ENCODE measurements at places on chromosomes 2 and 18.

- no peak for DNase-seq
These were observed 232.9 kb upstream of the ID2 start for GRCh38 chr2:8448824-8449556.

GRCh38 chr2:46377101-46377581, 79.9 kb downstream of the EPAS1 start:
- DNase-seq = no peak

DNA sequence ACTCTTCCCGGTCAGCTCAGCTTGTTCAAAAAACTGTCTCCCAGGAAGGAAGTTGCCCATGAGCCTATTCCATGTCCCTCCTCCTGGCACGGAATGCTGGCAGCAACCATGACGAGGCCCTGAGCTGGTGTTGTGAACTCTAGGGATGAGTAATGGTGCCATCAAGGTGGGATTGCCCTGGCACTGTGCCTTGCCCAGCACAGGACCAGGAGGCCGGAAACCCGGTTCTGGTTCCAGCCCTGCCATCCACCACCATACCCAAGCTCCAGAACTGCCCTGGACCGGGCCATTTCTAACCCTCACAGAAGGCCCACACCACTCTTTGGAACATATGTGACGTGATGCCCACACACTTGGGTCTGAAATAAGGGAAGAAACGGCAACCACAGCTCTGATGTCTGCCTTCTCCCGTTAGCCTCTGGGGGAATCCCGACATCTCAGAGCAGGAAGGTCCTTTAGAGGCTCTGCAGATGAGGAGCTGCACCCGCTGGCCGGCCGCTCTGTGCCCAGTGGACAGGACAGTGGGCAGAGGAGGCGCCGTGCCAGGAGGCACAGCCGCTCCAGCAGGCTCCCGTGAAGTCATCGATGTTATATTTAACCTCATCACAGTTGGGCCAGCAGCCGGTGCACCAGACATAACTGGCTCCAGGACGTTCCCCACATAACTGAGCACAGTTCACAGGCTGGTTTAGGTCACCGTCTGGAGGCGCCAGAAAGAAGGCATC, 462.1 kb upstream of the ID2 start:
- no peak for DNase-seq

DNA sequence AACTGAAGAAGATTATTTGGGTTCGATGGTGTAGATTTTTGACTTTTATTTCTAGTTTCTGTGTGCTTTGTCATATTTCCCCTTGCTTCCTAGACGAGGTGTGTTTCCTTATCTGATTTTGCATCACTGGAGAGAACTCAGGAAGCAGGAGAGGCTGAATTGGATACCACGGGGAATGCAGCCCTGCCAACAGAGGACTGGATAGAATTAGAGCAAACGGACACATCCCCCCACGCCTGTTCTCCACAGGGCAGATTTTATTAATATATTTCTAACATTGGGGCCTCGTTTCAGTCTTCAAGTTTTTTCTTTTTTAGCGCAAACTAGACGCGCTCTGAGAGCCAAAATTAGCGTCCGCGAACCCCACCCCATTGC, 678 bp upstream of the VAPA start:
- no peak for DNase-seq

- DNase-seq = no peak
These were observed 122.9 kb downstream of the MTCL1 start for GRCh38 chr18:8828300-8828699.

GRCh38 chr2:218218268-218219185, 1.5 kb downstream of the ARPC2 start:
- DNase-seq = no peak

DNA sequence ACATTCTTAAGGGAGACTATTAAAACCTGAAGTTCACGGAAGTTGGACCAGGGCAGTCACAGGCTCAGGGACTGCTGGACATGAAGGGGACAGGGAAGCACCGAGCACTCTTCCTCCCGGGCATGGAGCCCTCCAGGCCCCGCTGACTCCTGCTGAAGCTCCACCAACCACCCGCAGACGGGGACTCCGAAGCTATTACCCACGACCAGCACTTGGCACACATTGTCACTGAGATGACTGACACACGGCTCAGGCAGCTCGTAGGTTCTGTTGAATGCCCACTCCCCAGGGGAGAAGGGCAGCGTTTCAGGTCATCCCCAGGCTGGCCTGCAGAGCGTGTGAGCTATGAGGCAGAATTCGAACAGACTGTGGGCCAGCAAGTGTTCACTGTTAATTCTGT, 234.8 kb downstream of the NDUFA10 start:
- DNase-seq = no peak

DNA sequence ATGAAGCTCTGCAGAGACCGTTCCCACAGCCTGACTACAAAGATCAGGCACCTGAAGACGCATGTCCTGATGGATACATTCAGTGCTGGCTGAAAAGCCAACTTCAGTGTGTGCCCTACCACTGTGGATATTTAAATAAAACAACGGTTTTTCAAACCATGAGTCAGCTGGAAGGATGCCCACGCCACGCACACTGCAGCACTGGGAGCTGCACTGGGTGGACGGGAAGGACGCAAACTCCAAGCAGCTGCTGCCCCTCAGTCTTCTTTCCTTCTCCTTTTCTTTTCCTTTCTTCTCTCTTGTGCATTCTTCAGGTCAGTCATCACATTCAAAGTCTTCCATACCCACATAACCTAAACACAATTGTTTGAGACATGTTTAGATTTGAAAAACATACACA, 7.9 kb downstream of the TMEM18 start:
- DNase-seq = no peak

GRCh38 chr18:10111191-10111590, 197.4 kb downstream of the VAPA start:
- no peak for DNase-seq

DNA sequence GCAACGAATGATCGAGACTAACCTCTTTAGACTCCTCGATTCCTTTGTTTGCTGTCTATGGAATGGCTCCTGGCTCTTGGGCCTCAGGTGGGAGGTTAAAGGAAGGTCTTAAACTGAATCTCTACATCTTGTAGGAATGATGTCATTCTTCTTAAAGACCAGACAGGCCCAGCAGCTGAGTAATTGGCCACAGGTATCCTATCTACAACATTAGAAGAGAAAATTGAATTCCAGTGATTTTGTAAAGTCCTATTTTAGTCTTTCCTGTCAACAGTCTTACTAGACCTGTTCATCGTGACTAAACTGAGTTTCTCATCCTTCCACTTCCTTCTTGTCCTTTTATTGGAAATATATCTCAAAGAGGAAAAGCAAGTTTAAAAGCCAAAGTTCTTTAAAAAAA, 274.8 kb downstream of the ALPK2 start:
- no peak for DNase-seq

- no peak for DNase-seq
These were observed 160.8 kb downstream of the BCL2 start for GRCh38 chr18:63158676-63159291.

- DNase-seq = no peak
These were observed 83.5 kb upstream of the CPO start for GRCh38 chr2:206855585-206856433.

GRCh38 chr2:201568217-201568820, 75.0 kb downstream of the TMEM237 start:
- no peak for DNase-seq

DNA sequence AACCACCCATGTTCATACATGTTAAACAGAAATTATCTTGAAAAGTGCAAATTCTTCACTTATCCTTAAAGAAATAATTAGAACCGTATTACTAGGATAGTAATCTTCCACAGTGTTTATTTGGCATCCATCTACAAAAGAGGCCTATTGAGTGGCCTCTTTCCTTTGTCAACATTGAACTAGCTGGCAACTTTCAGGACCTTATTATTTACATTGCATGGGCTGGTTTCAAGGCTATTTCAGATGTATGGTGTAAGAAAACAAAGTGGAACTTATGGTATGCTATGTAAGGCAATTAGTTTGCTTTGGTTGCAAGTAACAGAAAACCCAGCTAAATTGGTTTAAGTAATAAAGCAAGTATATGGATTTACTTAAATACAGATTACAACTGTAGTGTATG, 324.6 kb downstream of the RBM43 start:
- DNase-seq = no peak

DNA sequence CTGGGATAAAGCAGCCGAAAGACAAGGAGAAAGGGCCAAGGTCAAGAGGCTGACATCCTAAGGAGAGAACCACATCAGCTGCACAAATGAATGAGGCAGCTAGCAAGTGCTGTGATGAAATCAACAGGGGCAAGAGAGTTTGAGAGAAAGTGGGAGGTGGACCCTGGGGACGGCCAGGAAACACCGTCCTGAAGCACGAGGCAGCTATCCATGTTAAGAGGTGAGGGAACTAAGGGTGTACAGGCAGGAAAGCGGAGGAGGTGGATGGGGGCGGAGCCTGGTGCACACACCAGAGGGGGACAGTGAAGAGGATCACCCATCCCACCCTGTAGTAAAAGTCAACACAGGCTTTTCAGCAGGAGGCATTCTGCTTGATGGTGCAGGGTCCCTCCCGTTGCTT, 52.4 kb downstream of the HDLBP start:
- no peak for DNase-seq

DNA sequence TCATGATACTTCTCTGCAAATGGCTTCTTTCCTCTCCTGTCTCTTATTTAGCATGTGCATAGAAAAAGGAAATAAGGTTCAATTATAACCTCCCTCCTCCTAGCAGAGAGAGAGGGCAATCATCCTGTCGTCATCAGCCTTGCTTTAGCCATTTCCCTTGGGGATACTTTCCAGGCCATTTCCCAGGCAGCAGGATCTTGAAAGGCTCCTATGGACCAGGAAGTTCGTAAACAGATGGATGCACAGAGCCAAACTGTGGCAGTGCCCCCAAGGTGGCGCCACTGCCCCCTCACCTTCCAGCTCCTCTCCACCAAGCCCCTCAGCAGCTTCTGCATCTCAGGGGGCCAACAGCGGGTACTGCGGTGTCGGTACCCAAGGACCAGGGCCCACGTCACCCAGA, 157.4 kb downstream of the DTNA start:
- DNase-seq = no peak

GRCh38 chr18:48541026-48541746, 2.4 kb downstream of the CTIF start:
- peak; percentile 46 for DNase-seq

DNA sequence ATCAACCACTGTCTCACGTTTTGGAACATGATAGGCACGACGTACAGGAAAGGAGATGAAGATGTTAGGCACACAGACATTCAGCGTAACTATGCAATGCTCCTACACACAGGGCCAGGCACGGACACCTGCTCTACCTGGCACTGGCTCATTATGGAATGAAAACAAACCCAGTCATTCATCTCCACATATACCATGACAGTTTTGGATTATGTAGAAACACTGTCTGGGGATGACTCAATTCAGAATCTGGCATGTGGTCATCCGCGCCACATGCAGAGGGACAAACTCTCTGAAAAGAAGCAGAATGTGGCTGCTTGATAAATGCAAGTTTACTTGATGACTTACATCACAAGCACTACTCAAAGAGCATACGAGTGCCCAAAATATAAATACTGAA, 29.5 kb upstream of the NFU1 start:
- no peak for DNase-seq

DNA sequence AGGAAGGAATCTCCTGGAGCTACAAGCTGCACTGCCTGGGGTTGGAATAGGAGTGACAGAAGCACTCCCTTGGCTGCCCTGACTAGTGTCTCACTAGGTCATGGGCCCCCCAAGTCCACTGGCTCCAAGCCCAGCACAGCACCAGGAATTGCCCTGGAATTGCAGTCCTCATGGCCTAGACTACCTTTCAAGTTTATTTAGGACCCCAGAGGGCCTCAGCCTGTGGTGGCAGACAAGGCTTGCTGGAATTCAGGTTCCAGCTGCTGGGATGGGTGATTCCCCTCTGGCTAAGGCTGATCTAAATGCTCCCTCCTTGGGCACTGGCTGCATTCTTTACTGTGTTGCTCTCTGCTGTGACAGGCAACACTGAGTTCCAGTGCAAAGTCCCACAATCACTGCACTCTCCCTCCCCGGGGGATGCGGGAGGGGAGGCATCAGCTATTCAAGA, 14.0 kb downstream of the STRADB start:
- DNase-seq = no peak

GRCh38 chr2:169362894-169363559, 693 bp upstream of the LRP2 start:
- DNase-seq = no peak

DNA sequence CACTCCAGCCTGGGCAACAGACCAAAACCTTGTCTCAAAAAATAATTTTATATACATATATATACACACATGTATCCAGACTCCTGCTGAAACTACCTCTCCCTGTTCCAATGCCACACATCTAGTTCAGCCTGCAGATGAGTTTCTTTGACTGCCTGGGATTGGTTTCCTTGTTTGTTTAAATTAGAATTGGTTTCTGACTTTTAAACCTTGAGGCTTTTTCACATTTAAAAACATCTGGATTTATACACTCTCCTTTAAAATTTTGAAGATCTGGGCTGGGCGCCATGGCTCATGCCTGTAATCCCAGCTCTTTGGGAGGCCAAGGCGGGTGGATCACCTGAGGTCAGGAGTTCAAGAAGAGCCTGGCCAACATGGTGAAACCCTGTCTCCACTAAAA, 21.8 kb upstream of the CXCR1 start:
- DNase-seq = no peak

DNA sequence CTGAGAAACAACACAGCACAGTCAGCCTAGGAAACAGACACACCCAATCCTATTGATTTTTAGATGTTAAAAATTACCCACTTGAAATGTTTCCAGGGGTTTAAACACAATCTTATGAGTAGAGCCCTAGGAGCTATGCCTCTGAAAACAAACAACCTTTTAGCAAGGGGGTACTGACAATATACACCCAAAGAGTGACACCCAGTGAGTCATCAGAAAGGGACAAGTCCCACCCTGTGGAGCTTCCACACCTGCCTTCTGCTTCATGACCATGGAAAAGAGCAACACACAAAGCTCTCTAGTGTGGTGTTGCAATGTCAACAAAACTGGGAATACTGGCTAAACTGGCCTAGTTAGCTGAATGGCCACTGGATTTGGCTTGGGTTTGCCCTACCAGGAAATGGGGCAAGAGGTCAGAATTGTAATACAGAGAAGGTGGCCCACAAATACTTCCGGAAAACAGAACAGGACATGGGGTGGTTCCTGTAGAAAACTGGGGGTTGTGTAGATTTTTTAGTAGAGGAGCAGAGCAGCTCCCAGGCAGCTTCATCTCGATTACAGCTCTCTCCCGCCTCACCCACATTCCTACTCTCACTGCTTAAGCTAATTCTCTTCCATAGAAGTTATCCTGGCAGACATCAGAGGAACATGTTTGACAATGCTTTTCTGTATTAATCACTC, 98.2 kb downstream of the GAREM1 start:
- no peak for DNase-seq

DNA sequence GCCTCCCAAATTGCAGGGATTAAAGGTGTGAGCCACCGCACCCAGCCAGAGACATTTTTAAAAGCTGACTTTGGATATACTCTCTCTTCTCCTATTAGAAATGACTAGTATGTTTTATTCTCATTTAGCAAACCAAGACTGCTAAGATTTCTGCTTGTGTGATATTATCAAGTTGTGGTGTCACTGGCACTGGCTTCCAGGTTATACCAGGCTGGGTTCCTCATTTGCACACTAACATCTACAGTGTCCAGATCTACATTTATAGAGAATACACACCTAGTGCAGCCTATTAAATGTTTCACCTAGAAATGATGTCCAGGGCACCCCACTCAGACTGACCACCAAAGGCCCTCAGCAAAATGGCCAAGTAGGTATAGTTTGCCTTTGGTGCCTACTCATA, 265.3 kb upstream of the STON1 start:
- no peak for DNase-seq
